ENCODE measurements at places on chromosomes 1 and 21. TPM values are rescaled to one million over a fixed set of nuclear protein-coding genes. Genes with fewer than 3 reads are reported as not detected.

CD247 gene
- 2.0 TPM for polyA plus RNA-seq

PGBD5 gene
- polyA plus RNA-seq: 4.8 TPM

CLEC20A gene
- polyA plus RNA-seq: not detected

JAM2 gene
- polyA plus RNA-seq: 37.5 TPM

MATN1 gene
- 0.37 TPM for polyA plus RNA-seq

KCND3 gene
- polyA plus RNA-seq: 0.64 TPM

ANGPTL3 gene
- polyA plus RNA-seq: 0.96 TPM

RAB3GAP2 gene
- 43.8 TPM for polyA plus RNA-seq

DNASE2B gene
- not detected for polyA plus RNA-seq

SLC27A3 gene
- polyA plus RNA-seq: 32.4 TPM

LYSMD1 gene
- 20.4 TPM for polyA plus RNA-seq

BEND5 gene
- polyA plus RNA-seq: 37.3 TPM

KANK4 gene
- 11.8 TPM for polyA plus RNA-seq

RGS8 gene
- polyA plus RNA-seq: not detected

CSF1 gene
- 8.8 TPM for polyA plus RNA-seq

ATP5PO gene
- 295 TPM for polyA plus RNA-seq

TBX19 gene
- 6.1 TPM for polyA plus RNA-seq

RPE65 gene
- polyA plus RNA-seq: 0.33 TPM

INSRR gene
- polyA plus RNA-seq: 0.05 TPM

ERG gene
- polyA plus RNA-seq: 41.7 TPM

LCE3D gene
- not detected for polyA plus RNA-seq
